ENCODE measurements at places on chromosomes 4 and X.

DNA sequence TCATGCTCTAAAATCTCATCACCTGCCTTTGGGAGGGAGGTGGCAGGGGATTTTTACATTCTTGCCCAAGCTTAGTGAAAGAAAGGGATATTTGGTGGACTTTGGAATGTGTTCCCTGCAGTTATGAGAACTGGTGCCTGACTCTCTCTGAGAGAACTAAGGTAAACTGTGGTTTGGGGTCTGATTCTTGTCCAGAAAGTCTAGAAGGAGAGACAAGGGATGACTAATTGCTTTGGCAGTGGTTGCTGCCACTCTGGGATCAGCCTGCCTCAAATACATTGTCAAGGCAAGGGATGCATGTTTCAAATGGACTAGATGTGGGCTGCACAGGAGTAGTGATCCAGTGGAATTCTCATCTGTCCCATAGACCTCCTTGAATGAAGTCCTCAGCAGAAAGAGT, 115.2 kb downstream of the DDIT4L start:
- no peak for DNase-seq

DNA sequence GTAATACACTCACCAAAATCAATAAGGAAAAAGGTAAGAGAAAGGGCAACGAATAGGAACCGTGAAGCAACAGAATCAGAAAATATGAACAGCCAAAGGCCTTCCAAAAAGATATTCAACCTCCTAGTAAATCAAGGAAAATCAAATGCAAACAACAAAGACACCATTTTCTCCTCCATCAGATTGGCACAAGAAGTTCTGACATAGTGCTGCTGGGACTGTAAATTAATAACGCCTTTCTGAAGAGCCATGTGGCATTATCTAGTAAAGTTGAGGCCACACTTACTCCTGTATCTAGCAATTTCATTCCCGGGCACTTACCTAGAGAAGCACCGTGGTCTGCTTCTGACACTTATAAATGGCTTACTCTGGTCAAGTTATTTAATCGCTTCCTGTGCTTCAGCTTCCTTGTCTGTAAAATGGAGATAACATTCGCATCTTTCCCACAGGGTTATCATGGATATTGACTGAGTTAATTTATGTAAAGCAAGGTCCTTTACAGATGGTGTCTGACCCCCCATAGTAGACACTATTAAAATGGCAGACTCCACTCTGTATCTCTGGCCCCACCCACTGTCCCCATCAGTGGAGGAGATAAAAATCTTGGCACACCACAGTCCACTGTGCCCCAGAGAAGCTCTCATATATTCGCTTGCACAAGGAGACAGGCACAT, 20.5 kb upstream of the ENPP6 start:
- DNase-seq: no peak

GRCh38 chrX:39320165-39320564, 518.9 kb downstream of the MID1IP1 start:
- DNase-seq: no peak

- no peak for DNase-seq
These were observed 43.5 kb downstream of the CLCN3 start for GRCh38 chr4:169663831-169664230.

GRCh38 chr4:34766935-34767334, 1477.4 kb downstream of the ARAP2 start:
- no peak for DNase-seq

- DNase-seq: no peak
These were observed 24.1 kb upstream of the ALB start for GRCh38 chr4:73379946-73380345.
